Right renal cortex interstitium (tissue), 3 donors: ENCODE measurements at places on chromosomes 2 and 18.

GRCh38 chr2:111045771-111046444 lies 74.8 kb upstream of the BCL2L11 start:
- no peak for DNase-seq

- DNase-seq = no peak
Measured at GRCh38 chr2:221554769-221555493, 17.2 kb downstream of the EPHA4 start.

DNA sequence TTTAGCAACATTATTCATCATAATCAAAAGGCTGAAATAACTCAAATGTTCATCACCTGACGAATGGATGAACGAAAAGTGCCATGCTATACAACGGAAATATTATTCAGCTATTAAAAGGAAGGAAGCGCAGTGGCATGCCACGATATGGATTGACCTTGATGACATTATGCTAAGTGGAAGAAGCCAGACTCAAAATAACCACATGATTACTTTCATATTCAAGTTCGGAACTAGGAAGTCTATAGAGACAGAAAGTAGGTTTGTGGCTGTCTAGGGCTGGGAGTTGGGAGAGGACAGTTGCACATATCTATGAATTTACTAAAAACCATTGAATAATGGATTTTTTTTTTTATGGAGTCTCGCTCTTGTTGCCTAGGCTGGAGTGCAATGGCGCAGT lies 13.4 kb upstream of the PDIA6 start:
- no peak for DNase-seq

GRCh38 chr2:121287146-121287798 lies 2.3 kb upstream of the TFCP2L1 start:
- DNase-seq = no peak

GRCh38 chr2:105910497-105911238 lies 166.0 kb downstream of the NCK2 start:
- no peak for DNase-seq

DNA sequence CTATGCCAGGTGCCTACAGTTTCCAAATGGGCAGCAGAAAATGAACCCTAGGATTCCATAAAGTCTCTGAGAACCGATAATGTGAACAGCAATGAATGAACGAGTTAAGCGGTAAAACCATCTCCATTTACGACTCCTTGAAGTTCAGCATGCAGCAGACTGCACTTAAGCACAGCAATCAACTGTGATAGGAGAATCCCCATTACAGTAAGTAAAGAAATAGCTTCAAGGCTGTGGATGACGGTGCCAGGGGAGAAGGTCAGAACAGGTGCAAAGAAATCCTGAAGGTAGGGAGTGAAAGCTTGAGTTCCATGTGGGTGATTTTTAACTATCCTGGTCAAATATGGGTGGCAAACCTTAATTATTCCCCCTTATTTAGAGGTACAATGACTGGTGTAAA lies 444.4 kb downstream of the NCKAP5 start:
- DNase-seq = no peak

DNA sequence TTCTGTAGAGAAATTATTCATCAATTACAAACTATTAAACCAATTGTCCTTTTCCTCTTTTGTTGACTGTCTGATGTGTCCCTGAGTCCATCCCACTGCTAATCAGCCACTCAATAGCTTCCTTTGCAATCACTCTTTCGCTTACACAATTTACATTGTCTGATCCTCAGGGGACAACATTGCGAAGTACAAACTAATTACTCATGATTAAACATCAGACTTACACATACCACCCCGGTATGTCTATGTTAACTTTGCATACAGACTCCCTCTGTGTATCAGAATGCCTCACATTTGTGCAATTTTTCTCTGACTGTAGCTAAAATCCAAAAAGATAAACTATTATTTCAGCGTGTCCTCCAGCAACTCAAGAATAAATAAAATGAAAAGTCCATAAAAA lies 264.4 kb upstream of the REV1 start:
- no peak for DNase-seq

DNA sequence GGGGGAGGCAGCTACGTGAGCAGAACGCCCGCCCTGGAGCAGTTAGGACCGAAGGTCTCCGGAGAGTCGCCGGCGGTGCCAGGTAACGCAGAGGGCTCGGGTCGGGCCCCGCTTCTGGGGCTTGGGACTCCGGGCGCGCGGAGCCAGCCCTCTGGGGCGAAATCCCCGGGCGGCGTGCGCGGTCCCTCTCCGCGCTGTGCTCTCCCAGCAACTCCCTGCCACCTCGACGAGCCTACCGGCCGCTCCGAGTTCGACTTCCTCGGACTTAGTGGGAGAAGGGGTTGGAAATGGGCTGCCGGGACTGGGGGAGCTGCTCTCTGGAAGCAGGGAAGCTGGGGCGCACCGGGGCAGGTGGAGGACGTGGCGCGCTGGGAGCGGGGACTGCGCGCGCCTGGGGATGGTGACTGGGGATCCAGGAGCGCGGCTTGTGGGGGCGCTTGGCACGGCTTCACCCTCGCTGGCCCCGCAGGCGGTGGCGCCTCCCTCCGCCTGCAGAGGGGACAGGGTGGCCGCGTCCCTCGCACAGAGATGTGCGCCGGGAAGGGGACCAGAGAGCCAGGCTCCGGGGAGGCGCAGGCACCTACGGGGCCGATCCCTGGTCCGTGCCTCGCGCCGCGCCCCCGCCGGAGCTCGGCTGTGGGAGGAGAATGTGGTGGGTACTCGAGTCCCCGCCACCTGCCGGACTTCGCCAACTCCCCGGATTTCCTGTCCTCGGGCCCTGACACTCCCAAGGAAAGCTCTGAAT lies 688 bp downstream of the CDH20 start:
- peak; percentile 10 for DNase-seq

- no peak for DNase-seq
Measured at GRCh38 chr2:107025869-107026380, 140.0 kb upstream of the ST6GAL2 start.

DNA sequence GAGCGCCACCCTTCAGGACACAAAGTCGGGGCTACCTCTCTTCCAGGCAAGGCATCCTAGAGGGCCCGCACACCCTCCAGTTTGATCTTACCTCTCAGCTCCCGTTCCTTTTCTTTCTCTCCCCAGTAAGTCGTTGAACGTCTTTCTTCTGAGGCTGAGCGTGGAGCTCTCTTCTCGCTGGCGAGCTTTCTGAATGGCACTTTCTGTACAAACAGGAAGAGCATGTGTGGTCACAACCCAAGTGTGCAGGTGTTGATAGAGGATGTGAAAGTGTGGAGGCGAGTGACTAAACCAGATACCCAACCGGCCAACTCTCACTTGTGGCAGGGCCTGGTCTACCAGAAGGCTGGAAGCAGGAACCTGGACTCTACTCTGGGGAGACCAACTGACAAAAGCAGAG lies at the start of gene AFF3:
Gene AFF3, minus strand, starts transcription at position 198 of the 400 bp plus-strand sequence. CDS start 38,136 bp downstream, outside the sequence.
- DNase-seq = no peak

DNA sequence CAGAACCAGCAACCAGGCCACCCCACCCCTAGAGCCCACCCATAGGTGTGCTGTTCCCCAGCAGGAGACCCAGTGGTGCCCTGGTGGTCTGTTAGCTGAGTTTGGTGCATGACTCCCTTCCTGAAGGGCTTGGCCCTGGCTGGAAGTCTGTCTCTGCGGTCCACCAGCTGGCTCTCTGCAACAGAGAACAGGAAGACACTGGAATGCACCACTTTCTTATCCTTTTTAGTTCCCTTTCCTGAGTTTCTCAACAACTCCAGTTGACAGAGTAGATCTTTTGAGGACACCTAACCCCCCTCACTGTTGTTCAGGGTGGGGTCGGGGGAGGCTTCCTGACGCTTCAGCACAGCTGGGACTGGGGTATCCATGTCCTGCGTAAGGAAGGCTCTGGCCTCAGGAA lies 11.9 kb upstream of the RPL37A start:
- no peak for DNase-seq

DNA sequence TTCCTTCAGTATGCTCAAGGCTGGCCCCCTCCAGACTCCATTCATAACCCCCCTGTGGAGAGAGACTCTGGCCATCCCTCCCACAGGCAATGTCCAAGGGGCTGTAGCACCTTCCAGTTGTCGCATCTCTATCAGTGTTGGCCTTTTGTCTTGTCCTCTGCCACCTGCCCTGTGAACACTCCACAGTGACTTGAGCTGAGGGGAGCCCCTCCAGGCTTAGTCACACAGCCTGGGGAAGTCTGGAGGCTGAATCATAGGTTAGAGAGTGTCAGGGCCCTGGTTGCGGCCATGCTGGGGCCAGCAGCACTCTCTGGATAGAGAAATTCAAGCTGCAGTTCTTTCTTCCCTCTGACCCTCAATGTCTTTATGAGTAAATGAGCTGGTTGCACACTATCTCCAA lies 64.7 kb downstream of the GYPC start:
- DNase-seq = no peak

GRCh38 chr18:70411876-70412435 lies 123.1 kb downstream of the SOCS6 start:
- no peak for DNase-seq

- no peak for DNase-seq
Measured at GRCh38 chr2:161321944-161322648, 13.9 kb downstream of the PSMD14 start.

GRCh38 chr2:218471036-218471435 lies 52.1 kb downstream of the VIL1 start:
- no peak for DNase-seq

DNA sequence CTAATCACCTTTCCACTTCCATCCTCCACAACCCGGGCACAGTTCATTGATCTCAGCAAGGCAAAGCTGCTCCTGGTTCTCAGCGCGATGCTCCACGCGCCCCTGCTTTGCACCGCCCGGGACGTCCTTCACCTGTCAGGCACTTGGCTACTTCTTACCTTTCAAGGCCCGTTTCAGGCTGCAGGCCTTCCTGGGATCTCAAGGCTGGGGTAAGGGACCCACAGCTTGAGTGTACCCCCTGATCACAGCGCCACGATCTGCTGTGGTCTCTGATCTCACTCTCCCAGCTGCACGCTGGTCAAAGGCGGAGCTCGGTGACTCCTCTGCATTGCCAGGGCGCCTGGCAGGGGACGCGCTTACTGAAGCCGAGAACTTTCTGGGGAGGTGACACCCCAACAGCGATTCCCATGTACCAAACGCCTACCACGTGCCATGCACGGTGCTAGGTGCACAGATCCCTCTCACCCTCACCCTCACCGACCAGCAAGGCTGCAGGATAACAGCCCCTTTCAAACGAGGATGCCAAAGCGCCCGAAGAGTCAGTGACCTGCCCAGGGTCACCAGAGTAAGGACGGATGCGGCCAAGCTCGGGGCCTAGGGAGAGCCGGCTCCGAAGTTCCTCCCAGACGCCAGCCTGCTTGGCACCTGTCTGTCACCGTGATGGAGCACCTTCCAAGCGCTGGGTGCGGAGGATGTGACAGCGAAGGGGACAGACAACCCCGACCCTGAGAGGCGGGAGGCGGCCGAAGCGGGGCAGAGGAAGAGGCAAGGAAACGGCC lies 818 bp downstream of the ITGB1BP1 start:
- DNase-seq = no peak

DNA sequence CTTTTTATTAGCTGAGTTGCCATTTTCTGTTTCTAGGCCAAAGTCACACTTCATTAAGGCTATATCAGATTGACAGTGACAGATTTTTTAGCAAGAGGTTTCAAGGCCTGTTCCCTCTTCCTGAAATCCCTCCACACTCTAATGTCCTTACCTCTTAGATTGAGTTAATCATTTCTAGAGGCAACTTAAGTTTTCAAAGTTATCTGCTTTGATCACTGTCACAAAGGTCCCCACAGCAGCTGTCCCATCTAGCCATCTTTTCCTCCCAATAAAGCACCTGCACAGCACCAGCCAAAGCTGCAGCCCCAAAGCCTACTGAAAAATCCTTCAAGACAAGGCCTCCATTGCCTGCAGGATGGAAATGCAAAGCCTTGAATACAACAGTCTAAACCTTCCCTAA lies 13.4 kb downstream of the AMMECR1L start:
- no peak for DNase-seq

DNA sequence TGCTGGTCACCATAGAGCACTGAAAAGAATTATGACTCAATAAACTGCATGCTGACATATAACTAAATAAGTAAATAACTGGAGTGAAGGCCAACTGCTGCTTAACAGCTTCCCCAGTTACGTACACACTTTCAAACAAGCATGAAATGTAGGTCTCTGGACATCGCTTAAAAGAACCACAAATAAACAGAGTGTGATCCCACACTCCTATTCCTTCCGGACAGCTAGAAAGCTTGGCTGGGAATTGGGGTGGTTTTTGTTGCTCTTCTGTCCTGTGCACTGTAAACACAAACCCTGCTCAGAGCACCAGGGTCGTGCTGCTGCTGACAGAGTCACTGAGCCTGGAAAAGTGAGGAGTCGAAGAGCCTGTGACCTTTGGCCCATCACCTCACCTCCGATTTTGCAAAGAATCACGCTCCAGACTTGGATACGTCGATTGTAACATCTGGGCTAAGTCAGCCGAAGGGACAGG lies 162.7 kb upstream of the NT5C1B start:
- no peak for DNase-seq

DNA sequence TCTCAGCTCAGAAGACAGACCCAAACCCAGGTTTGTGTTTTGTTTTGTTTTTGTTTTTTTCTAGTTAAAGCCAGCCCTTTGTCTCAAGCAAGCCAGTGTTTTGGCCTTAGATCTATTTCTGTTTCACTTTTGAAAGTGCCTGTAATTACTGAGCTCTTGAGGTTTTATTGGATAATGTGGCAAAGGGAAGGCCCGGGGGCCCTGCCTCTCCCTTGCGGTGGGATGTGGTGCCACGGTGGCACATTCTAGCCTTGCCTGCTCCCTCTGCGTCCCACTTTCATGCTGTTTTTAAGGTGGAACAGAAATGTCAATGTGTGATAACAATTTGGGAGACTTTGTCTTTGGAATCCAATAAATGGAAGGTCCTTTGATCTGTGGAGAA lies 2.5 kb downstream of the HPCAL1 start:
- no peak for DNase-seq

- DNase-seq = no peak
Measured at GRCh38 chr2:219058541-219059374, 2.0 kb downstream of the IHH start.

GRCh38 chr2:142863485-142863961 lies 13.9 kb upstream of the KYNU start:
- DNase-seq = no peak

DNA sequence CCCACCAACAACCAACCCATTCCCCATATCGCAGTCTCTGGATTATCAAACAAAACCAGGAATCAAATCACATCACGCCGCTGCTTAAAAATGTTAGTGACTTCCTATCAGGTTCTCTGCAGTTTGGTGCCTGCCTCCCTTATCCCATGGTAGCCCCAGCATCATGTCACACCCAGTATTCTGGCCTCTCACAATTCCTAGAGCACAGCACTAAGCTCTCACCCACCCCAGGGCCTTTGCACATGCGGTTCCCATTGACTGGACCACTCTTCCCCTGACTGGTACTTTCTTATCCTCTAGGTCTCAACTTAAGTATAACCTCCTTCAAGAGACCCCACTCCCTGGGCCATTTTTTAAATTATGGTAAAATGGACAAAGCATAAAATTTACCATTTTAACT lies 12.8 kb downstream of the ATP8B1 start:
- DNase-seq = no peak

GRCh38 chr2:82259551-82259950 lies 1955.0 kb upstream of the LRRTM1 start:
- no peak for DNase-seq
